Fibroblast of the conjunctiva (primary cell): ENCODE measurements at places on chromosomes 7 and 10.

GRCh38 chr10:13703997-13704536 lies 117.3 kb downstream of the PRPF18 start:
- DNase-seq, result no peak

DNA sequence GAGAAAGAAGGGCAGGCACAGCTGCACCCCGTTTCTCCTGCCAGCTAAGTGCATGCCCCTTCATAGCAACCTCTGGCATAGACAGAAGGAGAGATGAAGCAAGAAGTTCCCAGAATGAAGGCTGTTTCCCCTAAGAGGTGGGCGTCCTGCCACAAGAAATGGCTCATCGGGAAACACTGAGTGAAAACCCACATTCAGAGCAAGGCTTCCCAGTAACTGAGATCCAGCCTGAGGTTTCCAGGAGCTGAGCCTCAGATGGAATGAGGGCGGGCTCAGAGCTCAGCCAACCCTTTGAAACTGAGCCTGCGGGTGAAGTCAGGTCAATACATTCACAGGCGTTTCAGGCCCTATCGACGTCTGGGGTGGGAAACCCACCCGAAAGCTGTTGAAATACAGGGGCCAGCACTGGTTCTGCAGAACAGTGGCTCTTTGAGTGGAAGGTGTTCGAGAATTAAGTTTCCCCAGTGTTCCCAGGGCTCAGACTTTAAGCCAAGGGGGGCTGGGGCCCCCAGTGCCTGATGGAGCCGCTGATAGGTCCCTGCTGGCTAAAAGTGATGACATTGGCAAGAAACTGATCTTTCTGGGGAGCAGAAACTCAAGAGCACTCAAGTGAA lies 510.2 kb downstream of the RPS24 start:
- DNase-seq, result peak; percentile 81

DNA sequence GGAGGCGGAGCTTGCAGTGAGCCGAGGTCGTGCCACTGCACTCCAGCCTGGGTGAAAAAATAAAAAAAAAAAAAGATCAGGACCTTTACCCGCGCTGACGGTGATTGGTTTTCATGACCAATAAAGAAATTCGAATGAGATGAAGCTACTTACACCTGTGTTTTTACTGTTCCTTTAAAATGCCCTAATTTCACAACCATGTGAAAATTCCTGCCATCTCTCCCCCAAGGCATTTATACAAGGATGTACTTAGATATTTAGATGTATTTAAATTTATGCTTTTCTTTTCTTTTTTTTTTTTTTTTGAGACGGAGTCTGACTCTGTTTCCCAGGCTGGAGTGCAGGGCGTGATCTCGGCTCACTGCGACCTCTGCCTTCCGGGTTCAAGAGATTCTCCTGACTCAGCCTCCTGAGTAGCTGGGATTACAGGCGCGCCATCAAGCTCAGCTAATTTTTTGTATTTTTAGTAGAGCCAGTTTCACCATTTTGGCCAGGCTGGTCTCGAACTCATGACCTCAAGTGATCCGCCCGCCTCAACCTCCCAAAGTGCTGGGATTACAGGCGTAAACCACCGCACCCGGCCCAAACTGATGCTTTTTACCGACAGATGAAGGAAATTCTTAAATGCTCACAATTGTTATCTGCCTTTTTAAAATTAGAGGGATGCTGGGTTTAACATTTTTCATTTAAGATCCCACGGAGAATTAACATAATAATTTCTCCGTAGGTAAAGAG lies 3.1 kb upstream of the PHYH start:
- no peak for DNase-seq

DNA sequence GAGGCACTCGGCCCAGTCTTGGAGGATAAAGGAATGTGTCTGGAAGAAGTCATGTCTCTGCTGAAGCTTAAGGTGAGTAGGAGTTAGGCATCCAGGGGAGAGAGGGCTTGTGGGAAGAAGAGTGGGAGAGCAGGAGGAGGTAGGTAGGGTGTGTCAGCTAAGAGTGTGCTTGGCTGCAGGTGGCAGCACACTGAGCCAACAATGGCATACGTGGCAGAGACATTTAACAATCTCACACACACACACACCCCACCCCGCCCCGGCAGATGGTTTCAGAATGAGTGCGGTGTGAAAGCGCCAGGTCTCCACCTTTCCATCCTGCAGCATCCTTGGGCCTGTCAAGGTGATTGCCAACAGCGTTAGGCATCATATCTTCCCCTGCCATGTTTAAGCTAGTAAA lies 11.2 kb upstream of the ARPC1A start:
- DNase-seq, result no peak

DNA sequence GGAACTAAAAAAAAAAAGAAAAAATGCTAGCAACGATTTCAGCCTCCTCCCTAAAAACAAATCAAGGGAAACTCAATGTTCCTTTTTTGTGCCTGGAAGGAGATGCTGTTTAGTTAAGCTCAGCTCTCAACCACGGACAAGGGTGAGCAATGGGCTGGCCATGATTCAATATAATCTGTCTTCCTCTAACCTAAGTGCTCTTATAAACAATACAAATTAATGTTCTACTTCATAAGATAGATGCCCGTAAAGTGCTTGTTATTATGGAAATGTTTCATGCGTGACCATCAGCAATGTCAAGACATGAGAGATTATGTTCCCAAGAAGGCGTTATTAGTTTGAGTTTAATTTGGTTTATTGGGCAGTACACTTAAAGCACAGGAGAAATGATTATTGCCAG lies 320.3 kb downstream of the SFMBT2 start:
- DNase-seq, result no peak

DNA sequence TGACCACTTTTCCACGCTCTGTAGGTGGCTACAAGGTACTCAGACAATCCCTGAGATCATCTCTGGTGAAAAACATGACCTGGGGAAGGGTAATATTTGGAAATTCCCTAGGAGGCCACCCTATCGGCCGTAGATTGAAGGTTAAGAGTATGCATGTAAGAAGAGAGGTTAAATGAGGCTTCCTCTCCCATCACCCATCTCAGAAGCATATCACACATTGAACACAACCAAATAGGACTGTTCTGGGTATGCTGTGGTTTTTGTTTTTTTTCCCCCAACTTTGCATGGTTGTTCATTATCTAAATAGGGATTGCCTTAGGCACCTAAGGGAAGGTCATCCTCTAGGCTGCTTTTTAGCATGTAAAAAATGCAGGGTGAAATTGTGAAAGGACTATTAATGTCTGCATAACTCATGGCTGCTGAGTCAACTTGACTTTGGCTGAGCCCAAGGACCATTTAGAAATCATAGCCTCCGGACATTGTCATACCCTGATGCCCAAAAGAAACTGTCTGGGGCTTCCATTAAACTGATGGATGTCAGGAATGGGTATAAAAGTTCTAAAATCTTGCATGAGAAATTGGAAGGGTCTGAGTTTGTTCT lies 24.7 kb upstream of the ST8SIA6 start:
- no peak for DNase-seq

GRCh38 chr10:49688261-49688846 lies 8.9 kb downstream of the C10orf53 start:
- no peak for DNase-seq

DNA sequence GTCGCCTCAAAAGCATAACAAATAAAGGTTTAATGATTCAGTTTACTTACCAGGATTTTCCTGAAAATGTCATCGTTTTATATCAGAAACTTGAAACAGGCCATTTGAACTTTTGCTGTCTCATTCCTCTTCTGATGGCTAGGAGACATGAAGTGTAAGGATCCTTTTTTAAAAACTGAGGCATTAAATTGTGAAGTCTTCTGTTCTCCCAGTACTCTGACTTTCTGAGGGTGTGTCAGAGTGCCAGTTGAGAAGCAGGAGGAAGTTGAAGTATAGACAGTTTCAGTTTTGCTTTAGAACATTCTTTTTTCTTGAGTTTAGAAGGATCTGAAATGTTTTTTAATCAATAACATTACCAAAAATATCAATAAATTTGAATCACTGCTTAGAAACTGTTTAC lies at the start of gene SAMD9L:
Gene SAMD9L, minus strand, starts transcription at position 242 of the 400 bp plus-strand sequence. CDS start 12,414 bp downstream, outside the sequence.
- no peak for DNase-seq

DNA sequence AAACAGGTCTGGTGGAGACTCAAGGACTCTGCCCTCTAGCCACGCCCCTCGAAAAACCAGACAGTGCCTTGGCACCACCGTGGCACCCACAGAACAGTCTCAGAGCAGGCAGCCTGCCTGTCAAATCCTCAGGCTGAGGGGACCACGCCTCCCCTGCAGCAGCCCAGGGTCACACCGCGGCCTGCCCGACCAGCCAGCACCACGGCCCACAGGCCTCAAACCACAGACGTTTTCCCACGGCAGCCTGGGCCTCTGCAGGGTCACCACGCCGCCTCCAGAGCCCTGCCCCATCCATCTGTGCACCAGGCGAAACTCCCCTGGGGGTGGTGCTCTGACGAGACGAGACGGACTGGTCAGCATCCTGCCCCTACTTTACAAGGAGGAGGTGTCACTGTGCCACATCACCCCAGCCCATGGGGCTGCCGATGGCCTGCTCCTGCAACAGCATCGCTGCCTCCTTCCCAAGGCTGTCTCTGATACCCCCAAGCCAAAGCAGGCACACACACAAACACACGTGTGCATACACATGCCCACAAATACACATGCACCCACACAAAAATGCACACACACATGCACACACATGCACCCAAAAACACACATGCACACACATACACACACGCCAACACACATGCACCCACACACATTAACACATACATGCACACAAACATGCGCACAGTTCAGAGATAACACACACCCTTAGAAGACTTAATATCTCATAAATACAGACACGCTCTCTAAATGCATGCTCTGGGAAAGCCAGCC lies 24.6 kb downstream of the PAPOLB start:
- no peak for DNase-seq

GRCh38 chr7:50779427-50779826 lies 3.3 kb downstream of the GRB10 start:
- DNase-seq, result no peak

DNA sequence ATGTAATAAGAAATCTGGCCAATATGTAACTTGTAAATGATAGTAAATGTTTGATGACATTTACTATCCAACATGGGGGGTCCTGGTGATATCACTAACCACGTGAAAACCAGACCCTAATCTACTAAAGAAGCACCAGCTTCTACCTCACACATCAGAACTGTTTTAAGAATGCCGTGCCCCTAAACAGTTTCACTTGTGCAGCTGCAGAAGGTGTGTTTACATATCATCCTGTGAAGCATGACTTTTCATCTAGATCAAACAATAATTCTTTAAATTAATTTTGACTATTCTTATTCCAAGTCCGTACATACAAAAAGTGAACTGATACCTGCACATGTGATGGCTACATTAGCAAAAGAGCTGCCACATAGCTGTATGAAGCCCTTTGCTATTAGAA lies 61.0 kb downstream of the STEAP1B start:
- no peak for DNase-seq

DNA sequence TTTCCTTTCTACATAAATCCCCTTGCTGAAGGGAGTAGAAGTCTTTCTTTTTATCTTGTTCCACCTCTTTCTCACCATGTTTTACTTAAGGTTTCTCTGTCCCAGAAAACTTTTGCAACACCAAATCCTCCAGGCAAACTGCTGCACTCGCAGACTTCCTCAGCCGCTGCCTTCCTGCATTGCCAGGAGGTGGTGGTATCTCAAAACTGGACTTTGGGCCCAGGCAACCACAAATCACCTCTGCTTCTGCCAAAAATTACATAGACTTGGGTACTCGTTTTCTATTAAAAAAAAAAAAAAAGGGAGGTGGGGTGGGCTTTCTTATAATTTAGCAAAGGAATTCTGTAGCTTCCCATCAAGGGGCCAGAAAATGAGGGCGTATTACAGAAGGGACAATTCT lies 14.7 kb downstream of the INA start:
- no peak for DNase-seq

GRCh38 chr10:996031-996430 lies 7.8 kb downstream of the GTPBP4 start:
- DNase-seq, result no peak

GRCh38 chr7:74263399-74264120 lies 9.4 kb upstream of the RFC2 start:
- DNase-seq, result no peak
